ENCODE measurements at places on chromosomes 7 and 10.
A peak's percentile ranks its signal among the peaks of the same experiment; 100 is the strongest.

GRCh38 chr10:24396396-24396795 is 187.5 kb downstream of the KIAA1217 start:
- H3K36me3 ChIP-seq, result no peaks in the 10 kb centered on the region
- H3K4me3 ChIP-seq, result no peak overlapping the region

DNA sequence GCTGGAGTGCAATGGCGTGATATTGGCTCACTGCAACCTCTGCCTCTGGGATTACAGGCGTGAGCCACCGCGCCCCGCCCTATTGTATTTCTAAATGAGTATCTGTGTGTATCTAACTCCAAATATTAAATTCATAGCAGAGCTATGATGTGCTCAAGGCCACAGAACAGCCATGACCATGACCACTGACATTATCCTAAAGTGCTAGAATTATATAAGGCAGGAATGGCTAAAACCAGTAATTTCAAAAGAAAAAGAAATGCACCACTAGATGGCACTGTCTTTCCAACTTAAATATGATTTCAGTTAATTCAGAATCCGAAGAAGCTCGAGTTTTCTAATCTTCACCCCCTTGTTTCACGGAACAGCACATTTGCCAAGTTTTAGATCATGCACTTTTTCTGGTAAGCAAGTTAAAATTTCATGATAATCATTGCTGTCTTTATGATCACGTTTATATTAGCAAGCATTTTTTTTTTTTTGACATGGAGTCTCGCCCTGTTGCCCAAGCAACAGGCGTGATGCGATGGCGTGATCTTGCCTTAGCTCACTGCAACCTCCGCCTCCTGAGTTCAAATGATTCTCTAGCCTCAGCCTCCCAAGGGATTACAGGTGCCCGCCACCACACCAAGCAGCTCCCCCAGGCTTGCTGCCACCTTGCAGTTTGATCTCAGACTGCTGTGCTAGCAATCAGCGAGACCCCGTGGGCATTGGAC is 65.3 kb downstream of the OR13A1 start:
- H3K4me3 ChIP-seq, result peak overlapping the region; percentile 46
- peak overlapping the region; percentile 61 for H3K27ac ChIP-seq
- no peaks in the 10 kb centered on the region for H3K36me3 ChIP-seq
- no peaks in the 10 kb centered on the region for H3K4me1 ChIP-seq
- DNase-seq, result peak; percentile 88
- H3K27me3 ChIP-seq, result no peaks in the 10 kb centered on the region

GRCh38 chr7:99953649-99954048 is 22.2 kb downstream of the AZGP1 start:
- DNase-seq, result no peak
- no peak overlapping the region for H3K4me3 ChIP-seq
- H3K36me3 ChIP-seq, result no peaks in the 10 kb centered on the region

- DNase-seq, result no peak
- no peaks in the 10 kb centered on the region for H3K36me3 ChIP-seq
- no peaks in the 10 kb centered on the region for H3K27me3 ChIP-seq
- peaks cover 33% of the 10 kb centered on the region for H3K4me1 ChIP-seq
- H3K27ac ChIP-seq, result no peak overlapping the region
- H3K4me3 ChIP-seq, result no peak overlapping the region
These were observed 2.5 kb upstream of the ZNF22 start for GRCh38 chr10:44998146-44998631.

DNA sequence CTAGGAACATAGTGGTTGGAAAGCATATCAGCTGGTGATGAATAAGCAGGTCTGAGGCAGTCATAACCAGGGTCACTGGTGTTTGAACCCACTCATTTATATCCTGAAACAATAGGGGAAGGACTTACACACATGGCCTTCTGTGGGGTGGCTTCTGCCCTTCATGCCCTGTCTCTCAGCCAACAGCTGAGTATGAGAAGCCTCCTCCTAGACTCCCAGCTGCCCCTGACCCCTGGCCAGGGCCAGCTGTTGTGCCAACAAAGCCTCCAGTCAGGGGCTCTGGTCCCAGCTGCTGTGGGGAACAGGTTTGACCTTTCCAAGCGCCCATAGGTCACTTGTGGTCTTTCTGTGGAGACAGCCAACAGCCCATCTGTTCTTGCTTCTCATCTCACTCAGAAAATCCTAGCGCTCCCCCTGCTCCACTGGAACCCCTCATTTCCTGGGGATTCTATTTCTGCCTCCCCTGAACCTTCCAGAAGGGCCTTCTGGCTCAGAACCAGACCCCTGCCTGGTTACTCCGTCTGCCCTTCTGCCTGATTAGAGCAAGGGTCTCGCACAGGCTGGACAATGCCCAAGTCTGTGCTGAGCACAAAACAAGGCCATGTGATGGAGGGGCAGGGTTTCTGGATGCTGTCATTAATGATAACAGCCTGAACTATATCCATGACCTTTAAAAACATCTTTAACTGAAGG is 9.7 kb upstream of the PURB start:
- no peaks in the 10 kb centered on the region for H3K27me3 ChIP-seq
- no peaks in the 10 kb centered on the region for H3K4me1 ChIP-seq
- no peak overlapping the region for H3K27ac ChIP-seq
- no peak for DNase-seq
- H3K4me3 ChIP-seq, result no peak overlapping the region

Data from hepatocyte (in vitro differentiated cells).